ENCODE measurements at places on chromosomes 11 and 22.
A peak's percentile ranks its signal among the peaks of the same experiment; 100 is the strongest.

DNA sequence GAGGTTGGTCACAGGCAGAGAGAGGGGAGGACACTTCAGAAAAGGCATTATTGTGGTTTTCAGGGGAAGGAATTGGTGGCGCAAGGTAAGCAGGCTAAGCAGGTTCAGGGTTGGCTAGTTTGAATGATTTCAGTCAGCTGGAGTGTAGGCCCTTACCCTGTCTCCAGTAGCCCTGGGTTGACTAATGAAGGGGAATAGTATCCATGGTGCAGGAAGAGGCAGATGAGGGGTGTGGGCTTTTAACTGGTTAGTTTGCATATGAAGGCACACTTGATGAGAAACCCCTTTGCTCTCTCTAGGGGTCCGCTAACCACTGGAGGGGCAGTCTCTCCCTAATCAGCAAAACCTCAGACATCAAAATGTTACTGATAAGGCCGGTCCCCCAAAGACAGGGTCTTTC lies 249.7 kb downstream of the AASDHPPT start:
- DNase-seq = no peak

DNA sequence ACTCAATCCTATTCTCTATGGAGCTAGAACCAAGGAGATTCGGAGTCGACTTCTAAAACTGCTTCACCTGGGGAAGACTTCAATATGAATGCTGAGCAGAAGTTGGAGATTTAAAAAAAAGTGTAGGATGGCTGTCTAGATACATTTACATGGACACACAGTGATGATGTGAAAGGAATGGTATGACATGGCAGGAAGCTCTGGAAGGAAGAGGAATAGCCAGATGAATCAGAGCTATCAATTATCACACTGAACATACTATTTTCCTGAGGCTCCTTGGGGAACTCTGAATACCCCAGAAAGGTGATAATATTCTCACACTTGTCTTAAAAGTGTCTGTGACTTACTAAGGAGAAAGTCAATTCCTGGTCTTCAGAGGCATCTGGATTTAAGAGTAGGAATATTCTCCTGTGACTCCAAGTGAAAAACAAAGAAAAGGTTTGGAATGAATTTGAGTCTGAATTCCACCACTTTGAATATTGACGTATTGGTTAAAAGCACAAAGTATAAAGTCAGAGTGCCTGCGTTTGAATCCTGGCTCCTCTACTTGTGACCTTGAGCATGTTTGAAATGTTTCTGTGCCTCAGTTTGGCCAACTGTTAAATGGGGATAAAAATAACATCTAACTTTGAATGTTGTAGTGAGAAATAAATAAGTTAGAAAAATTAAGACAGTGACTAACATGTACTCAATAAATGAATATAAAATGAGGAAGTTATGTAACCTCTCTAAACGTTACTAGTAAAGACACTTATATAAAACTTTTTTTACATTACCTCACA lies 1.3 kb downstream of the OR52D1 start:
- no peak for DNase-seq

DNA sequence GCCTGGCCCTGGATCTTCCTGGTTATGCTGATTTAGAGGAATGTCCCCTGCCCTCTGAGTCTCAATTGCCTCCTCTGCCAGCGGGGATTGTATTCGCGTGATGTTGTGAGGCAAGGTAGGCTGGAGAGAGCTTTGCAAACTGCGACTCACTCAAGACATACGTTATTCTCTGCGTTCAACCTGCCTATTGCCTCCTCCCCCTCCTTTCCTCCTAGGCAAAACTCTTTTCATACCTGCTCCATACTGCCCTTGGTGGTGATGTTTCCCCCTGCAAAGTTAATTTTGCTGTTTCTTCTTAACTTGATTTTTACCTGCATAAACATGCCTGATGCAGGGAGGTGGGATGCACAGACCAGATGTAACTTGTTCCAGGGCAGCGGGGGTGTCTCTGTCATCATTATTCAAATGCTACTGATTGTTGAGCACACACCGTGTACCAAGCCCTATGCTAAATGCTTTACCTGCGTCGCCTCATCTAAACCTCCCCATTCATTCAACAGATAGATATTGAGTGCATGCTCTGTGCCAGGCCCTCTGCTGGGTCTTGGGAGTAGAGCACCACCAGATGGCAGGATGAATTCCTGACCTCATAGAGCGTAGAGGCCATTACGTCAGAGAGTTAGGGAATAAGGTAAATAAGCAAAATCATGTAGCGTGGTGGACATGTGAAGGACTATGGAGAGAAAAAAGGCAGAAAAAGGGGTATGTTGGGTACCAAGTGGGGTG lies 29.0 kb downstream of the SGSM1 start:
- no peak for DNase-seq

DNA sequence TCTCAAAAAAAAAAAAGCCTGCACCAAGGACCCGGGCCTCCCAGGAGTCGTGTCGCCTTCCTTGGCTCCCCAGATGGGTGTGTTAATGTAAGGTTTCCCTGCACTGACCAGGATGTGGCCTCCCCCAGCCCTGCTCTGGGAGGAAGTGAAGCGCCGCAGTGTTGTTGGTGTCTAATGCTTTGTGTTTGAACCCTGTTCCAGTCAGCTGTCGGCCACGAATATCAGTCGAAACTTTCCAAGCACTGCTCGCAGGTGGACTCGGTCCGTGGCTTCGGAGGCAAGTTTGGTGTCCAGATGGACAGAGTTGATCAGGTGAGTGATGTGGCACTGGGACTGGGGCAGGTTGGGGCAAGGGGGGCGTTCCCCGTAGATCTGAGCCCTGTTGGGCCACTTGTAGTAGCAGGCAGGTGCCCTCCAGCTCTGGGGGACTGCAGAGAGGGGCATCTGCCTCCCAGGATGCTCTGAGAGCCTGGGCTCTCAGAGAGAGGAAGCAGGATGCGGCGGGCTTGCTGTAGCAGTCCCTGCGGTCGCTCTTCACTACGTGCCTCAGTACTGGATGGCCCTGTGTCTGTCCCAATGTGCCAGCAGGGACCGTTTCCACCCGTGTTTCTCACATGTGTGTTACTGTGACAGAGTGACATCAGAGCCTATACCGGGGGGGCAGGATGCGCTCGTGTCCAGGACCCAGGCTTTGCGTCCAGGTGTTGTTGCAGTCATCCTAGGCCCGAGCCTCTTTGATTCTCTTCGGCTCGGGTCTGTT lies 16.2 kb downstream of the CTTN start:
- DNase-seq = no peak

DNA sequence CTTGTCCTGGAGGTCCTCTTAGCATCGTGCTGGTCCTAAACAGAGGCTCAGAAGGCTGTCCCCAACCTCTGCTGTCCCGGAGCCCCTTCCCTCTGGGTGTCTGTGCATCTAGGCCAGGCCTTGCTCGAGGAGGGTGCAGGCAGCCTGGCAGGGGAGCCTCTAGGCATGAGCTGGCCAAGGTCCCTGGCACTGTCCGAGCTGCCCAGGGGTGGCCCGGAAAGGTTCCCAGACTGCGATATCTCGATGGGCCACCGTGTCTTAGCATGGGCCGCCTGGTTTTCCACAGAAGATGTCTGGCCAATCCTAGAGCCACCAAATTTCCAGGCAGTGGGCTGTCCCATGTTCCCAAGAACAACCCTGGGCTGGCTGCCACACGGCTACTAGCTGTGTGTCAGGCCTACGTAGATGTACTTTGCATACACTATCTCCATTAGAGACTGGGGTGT lies 24.6 kb upstream of the SMIM38 start:
- DNase-seq = no peak

DNA sequence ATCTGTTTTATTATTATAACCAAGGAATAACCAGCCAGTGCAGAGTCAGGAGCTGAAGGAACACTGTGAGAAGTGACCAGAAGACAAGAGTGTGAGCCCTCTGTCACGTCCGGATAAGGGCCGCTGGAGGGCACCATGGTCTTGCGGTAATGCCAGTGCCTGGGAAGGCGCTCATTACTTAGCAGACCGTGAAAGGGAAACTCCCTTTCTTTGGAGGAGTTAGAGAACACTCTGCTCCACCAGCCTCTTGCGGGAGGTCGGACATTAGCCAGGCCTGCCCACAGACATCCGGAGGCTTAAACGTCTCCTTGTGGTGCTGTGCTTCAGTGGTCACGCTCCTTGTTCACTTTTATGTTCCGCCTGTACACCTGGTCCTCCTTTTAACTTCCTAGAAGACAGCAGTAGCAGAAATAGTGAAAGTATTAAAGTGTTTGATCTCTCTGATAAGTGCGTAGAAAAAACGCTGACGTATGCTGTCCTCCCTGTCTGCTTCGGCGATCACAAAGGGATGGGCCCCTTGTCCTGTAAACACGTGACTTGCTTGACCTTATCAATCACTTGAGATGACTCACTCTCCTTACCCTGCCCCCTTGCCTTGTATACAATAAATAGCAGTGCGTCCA lies 120.6 kb upstream of the LMO1 start:
- peak; percentile 86 for DNase-seq

DNA sequence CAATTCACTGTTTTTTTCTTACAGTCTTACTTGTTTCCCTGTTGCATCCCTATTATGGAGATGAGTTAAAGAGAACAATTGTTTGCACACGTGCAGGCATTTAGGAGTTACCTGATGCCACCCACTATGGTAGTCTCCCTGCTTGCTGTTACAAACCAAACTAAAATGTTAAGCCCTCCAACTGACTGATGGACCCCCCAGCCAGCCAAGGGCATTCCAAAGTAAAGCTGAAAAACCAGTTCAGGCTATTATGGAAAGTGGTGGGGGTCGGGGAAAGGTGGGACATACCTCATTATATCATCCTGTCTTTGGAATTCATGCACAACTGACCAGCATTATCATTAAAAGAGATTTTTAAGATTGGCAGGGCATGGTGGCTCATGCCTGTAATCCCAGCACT lies 47.0 kb upstream of the GNAZ start:
- DNase-seq = no peak

- DNase-seq = no peak
Measured at GRCh38 chr11:35100013-35100383, 39.0 kb upstream of the CD44 start.

- no peak for DNase-seq
Measured at GRCh38 chr22:21815958-21816357, 51.5 kb downstream of the MAPK1 start.

- DNase-seq = no peak
Measured at GRCh38 chr22:17258015-17258787, 39.0 kb upstream of the ADA2 start.

- DNase-seq = no peak
Measured at GRCh38 chr11:47863189-47863897, 15.2 kb upstream of the NUP160 start.

DNA sequence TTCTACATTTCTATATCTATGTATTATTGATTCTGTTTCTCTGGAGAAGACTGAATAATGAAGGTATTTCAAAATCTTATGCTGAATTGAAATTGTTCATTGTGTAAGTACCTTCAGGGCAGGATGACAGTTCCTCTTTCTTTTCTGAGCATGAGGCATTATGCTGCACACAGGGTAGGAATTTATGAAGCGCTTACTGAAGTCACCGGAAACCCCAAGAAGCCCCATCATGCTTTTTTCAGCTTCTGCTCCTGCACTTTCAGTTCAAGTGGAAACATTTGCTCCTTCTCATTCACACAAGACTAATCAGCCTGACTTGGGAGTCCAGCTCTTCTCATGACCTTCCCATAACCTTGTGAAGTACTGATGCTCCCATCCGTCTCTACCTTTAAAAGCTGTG lies 314.7 kb upstream of the SORL1-AS1 start:
- no peak for DNase-seq

DNA sequence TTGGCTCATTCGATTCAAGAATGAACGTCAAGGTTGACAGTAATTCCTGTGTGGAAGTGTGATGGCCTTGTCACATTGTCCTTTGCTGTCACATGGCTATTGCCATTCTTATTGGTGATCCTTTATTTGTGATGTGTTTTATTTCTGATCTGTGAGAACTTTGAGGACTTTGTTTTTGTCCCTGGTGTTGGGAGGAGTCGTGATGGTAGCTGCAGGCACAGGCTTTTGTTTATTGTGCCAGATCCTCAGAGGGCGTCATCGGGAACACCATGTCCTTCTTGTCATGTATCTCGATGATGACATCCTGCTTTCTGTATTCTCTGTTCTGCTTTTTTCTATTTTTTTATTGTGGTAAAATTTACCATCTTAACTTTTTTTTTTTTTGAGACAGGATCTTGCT lies 5.6 kb downstream of the PICK1 start:
- DNase-seq = no peak

DNA sequence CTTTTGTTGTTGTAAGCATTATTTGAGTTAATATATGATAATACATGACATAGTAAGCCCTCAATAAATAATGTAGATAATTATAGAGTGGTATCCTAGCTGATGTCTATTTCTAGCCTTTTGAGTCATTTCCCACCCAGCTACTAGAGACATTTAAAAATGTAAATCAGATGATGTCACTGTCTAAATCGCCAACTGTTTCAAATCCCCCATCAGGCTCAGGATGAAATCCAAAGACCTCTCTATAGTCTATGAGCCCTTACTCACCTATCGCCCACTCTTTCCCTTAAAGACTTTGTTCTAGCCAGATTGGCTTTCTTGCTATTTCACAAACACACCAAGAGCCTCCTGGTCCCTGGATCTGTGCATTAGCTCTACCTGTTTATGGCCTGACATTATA lies 135.4 kb upstream of the PLET1 start:
- no peak for DNase-seq

GRCh38 chr11:114496915-114497314 lies 57.6 kb downstream of the REXO2 start:
- DNase-seq = no peak

GRCh38 chr22:42308892-42309468 lies 38.5 kb upstream of the TCF20 start:
- no peak for DNase-seq

DNA sequence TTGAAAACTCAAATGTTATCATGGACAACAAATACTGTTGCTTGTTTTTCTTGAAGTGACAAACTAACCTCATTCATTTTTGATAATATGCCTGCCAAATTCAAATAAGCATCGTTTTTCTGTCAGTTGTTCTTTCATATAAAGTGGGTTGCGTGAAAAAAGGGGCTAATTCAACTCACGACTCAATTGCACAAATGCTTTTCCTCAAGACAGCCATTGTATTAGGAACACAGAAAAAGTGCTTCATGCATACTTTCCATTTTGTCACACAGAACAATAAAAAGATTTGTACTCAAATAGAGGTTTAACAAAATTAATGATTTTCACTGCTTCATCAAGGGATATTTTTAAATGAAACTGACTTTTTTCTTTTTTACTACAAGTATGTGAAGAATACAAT lies 94.6 kb upstream of the ALKBH3 start:
- no peak for DNase-seq

DNA sequence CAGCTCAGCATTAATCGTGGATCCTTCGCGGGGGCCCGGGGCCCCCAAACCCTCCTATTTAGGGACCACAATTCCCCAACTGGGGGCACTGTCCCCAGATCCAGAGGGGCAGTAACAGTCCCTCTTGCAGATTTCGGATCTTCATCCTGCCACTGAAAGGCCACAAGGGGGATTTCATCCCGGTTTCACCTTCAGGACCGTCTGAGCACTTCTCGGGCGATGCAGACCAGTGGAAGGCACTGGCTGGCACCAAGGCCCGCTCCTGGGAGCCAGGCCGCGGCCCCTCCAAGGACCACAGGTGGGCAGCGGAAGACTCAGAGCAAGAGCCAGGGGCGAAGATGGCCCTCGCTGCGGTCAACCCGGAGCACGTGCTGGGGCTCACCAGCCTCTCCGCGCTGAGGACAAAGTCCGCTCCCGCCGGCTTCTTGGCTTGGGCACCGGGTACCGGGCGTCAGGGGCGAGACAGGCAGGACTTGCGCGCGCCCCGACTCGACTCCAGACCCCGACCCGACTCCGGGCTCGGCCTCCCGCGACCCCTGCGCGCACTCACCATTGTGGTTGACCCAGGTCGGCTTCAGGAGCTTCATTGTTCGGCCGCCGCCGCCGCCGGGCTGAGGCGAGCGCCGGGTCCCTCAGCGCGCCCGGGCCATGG lies 517 bp downstream of the HIRA start:
- DNase-seq = no peak
